ENCODE measurements at places on chromosomes 2 and 18.

GRCh38 chr2:173663353-173663752, 301.8 kb downstream of the SP3 start:
- DNase-seq = no peak

DNA sequence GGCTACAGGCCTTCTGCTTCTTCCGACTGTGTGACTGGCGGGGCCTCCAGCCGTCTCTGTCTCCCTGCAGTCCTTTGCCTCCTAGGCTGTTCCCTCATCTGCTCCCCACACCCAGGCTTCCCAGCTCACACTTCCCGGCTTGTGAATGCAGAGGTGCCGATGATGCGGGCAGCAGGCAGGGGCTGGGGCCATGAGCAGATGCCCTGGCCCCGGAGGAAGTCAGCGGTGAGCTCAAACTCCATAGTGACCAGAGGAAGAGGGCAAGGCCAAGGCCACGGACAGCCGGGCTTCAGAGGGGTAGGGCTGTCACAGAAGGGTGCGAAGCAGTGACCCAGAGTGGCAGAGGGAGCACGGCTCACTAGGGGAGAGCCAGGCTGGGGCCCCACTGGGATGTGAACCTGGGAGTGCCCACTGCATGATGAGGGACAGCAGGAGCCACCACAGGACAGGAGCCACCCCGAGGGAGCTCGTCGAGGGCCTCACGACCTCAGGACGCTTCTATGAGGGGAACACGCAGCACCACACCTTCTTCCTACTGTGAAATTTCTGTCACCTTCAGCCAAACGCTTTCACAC, 515.9 kb downstream of the EIPR1 start:
- DNase-seq = no peak

DNA sequence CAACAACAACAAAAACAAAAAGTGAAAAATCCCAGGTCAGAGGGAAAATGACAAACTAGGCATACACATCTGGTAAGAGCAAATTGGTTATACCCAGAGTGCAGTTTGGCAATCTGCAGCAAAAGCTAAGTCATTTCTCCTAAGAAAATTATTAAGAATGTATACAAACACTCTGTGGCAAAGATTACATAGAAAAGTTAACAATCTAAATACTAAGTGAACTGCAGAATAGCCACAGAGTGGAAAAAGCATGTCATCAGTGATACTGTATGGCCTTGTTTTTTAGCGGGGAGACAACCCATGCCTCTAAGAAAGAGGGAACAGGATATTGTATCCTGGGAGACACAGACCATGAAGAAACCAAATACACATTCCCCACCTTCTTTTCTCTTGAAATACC, 136.0 kb upstream of the ITGB6 start:
- no peak for DNase-seq

- DNase-seq = no peak
Observed at GRCh38 chr2:236805800-236806531, 236.3 kb downstream of the ACKR3 start.

- DNase-seq = no peak
Observed at GRCh38 chr2:62547854-62548253, 41.9 kb upstream of the TMEM17 start.

- DNase-seq = peak; percentile 80
Observed at GRCh38 chr18:13112982-13113381, 105.6 kb upstream of the LDLRAD4 start.

GRCh38 chr2:142755191-142755590, 122.3 kb upstream of the KYNU start:
- no peak for DNase-seq

DNA sequence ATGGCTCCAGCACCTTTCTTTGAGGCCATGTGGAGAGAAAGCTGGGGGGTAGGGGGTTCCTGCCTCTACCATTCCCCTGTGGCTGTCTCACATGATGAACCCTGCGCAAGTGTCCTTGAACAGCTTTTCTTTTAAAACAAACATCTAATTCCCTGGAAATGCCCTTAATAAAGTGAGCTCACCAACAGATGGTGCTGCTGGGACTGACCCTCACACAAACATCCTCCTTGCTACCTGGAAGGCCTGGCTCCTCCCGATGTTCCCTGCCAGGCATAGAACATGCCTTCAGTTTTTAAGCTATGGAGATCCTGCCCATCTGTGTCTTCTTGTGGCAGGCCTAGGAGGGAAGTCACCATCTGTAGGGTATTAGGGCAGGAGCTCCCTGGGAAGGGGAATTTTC, 60.7 kb upstream of the GATA6 start:
- DNase-seq = no peak

Data from globus pallidus (tissue), 1 donor.